ENCODE measurements at places on chromosomes 5 and 9.

- DNase-seq: no peak
Measured at GRCh38 chr5:123502120-123502519, 9.9 kb upstream of the CSNK1G3 start.

- peak; percentile 78 for DNase-seq
Measured at GRCh38 chr5:52989025-52989780, at the start of gene ITGA2. Gene ITGA2, plus strand, starts transcription at chr5:52989352. Its CDS starts 117 bp downstream, at chr5:52989469.

DNA sequence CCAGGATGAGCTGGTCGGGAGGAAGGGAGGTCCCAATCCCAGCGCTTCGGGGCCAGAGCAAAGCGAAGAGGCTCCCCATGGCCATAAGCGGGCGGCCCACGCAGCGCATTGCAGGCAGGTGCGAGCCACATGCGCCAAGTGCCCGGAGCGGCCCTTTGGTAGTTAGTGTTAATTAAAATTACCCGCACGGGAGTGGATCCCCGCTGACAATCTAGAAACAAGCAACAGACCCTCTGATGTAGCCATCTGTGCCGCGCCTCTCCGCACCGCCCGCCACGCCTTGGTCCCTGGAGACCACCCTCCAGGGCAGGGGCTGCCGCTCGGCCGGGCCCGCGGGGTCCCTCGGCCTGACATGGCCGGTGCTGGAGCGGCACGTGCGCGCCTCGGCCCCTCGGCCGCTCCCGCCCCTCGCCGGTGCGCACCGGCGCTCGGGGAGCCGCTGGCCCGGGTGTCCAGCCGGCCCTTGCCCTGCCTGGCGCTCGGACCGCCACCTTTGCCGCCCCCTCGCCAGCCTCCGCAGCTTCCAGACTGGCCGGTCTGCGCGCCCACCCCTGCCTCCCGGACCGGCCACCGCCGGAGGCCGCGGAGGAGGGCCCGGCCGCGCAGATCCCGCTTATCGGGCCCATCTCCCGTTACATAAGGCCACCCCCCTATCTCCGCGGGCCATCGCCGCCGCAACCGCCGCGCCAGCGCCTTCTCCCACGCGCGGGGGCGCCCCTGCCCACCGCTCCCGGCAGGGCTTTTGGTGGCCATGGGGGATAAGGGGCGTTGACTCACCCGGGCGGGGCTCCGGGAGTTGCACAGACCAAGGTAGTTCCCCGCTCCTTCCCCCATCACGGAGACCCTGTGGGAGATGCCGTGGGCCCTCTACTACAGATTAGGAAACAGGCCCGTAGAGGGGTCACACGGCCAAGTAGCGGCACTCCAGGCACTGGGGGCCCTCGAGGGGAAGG is 1.9 kb upstream of the IL13 start:
- no peak for DNase-seq

DNA sequence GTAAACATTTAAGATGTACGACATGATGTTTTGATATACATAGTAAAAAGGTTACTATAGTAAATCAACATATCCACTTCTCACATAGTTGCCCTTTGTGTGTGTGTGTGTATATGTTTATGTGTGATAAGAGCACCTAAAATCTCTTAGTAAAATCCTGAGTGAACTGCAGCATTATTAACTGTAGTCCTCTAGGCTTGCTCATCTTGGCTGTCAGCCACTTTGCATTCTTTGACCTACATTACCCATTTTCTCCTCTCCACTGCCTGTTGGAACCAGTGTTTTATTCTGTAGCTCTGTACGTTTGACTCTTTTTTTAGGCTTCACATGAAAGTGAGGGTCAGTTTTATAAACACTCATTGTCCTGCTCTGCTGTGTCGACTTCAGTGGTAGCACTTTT is 24.4 kb downstream of the C5orf22 start:
- no peak for DNase-seq

GRCh38 chr5:76789991-76790581 is 28.7 kb upstream of the F2RL1 start:
- peak; percentile 17 for DNase-seq

- no peak for DNase-seq
Measured at GRCh38 chr9:133274236-133275104, 531 bp downstream of the ABO start.

- no peak for DNase-seq
Measured at GRCh38 chr5:71924325-71924724, 182.9 kb upstream of the MAP1B start.

GRCh38 chr5:57937501-57938173 is 455.0 kb upstream of the ACTBL2 start:
- no peak for DNase-seq

DNA sequence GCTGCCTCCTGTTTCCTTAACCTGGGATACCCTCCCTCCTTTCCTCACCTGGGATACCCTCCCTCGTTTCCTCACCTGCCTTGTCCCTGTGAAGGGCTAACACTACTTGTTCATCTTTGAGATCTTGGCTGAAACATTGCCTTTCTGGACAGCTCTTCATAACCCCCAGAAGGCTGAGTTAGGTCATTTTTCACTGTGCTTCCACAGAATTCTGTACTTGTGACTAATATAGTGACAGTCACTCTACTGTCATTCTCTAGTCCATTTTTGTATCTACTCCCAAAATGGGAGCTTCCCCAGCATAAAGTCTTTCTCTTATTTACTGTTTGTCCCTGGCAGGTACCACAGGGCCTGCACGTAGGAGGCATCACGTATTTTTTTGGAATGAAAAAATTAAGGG is 21.5 kb upstream of the DAB2 start:
- DNase-seq: no peak

DNA sequence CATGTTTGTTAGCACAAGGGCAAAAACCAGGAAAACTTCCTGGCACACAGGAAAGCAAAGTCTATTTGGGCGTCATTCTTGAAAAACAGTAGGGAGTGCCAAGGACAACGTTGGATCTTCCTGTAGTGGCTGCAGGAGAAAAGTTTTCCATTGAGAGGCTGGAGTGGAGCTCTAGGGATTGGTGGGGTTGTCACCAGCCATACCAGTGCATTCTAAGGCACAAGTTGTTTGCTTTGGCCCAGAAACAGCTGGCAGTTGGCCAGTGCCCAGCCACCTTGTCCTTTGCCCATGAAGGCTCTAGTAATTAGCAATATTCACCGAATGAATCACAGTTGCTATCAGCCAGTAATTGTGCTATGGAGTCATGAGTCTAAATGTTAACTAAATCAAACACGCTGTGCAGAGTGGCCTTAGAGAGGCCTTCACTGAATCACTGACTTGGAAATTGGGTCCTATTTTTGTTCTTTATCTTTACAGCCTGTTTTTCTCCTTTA is 26.4 kb downstream of the TNFSF15 start:
- DNase-seq: peak; percentile 4

DNA sequence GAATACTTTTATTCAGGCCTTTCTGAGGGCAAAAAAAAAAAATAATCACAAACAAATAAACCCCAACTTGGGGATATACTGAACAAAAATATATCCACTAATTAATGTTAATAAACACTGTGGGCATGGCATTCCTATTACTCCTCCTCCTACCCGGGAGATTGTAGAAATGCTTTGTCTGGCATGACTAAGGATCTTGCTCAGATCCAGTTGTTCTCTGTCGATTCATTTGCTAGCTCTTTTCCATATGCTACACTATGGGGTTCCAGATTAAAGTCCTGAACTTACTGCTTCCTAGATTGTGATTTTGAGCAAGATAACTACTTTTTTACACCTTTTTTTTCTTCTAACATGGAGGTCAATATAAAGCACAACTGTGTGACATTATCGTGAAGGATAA is 102.2 kb upstream of the PRR16 start:
- DNase-seq: no peak

DNA sequence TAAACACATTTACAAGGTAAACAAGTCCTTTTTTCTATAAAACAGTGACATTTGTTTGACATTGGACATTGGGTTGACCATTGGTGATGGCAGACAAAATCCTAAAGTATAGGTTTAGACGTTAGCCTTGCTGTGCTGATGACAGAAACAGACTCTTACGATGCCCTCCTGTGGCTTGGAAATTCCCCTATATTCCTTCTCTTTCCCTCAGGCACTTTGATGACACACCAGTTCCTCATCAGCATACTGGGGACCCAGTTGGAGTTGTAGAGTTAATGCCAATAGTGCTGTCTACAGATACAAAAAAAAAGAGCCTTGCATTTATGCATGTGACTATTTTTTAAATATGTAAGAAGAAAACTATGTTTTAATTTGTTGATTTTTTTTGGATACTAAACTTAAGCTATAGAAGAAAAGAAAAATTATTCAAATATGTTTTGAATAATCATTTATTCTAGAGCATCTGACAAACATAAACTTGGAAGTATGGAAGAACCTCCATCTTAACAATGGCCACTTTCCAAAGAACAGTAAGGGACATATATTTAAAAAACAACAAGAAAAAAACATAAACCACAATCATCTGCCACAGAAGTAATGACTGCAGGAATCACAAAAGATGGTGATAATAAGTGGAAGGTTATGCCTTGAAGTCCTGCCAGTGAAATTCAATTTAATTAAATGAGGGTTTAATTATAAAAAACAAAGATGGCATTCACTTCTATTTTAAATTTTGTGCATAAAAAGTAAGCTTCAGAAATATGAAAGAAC is 75.6 kb upstream of the SNCAIP start:
- DNase-seq: no peak

GRCh38 chr5:22496666-22497065 is 356.5 kb downstream of the CDH12 start:
- DNase-seq: no peak

DNA sequence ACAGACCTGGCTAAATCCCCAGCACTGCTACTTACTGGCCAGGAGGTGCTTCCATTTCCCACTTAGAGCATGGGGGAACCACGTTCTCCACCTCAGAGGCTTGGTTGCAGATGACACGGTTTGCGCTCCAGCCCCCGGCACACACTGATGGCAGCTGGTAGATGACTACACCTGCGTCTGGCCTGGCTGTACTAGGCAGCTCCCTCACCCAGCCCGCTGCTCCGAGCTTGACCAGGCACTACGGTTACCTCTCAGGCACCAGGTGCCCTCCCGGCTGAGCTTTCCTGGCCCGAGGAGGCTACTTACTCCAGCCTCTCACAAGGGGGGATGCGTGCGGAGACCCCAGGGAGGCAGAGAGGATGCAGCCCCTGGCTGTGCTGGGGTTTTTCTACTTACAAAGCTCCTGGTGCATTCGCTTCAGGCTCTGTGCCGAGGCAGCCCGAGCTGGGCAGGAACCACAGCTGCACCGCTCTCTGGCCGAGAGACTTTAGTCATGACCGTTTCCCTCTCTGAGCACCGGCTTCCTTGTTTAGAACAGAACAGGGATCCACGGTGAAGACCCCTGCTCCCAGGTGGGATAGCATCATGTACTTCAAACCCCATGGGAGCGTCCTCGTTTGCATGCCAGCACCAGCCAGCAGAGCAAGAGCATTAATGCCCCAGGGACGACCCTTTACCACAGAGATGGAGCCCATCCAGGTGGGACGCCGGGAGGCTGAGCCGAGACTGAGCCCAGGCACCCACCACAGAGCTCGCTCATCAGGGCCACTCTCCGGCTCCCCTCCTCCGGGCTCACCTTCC is 7.6 kb upstream of the GBGT1 start:
- no peak for DNase-seq

DNA sequence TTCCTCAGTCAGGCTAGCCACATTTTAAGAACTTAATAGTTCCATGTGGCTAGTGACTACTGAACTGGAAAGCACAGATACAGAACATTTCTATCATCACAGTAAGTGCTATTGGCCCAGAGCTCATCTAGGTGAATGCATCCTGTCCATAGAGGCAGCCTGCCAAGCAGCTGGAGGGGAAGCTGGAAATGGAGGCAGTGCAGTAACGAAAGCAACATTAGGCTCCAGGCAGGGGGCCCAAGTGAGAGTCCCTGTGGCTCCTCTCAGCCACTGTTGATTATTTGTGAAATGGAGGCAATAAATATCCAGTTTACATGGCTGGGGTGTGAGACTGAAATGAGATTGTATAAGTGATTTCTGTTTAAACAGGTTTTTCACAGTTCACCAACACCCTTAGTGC is 227.2 kb upstream of the KLF9 start:
- DNase-seq: no peak

- DNase-seq: no peak
Measured at GRCh38 chr9:75490326-75490725, 400.1 kb upstream of the PCSK5 start.

GRCh38 chr9:69937360-69937759 is 106.3 kb upstream of the MAMDC2 start:
- DNase-seq: no peak

- DNase-seq: no peak
Measured at GRCh38 chr9:76219560-76220151, 174.6 kb downstream of the RFK start.

GRCh38 chr9:117671468-117671867 is 32.7 kb upstream of the TLR4 start:
- DNase-seq: no peak

GRCh38 chr9:35741740-35742139 is 7.3 kb downstream of the GBA2 start:
- DNase-seq: no peak

DNA sequence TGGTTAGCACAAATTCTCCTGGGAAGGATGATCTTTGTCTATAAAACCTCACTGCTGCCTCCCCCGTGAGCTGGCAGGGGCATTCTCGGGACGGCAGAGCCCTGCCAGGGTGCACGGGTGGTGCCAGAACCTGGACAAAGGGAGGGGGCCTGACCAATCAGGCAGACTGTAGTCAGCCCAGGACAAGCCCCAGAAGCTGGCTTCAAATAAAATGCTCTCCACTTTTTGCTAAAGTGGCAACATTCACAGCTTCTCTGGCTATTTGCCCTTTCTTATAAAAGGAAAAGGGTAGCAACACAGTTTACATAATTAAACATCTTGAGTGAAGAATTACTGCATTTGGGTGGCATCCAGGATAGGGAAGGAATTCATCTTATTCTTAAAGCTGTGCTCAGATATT is 14.4 kb downstream of the IL9 start:
- no peak for DNase-seq

DNA sequence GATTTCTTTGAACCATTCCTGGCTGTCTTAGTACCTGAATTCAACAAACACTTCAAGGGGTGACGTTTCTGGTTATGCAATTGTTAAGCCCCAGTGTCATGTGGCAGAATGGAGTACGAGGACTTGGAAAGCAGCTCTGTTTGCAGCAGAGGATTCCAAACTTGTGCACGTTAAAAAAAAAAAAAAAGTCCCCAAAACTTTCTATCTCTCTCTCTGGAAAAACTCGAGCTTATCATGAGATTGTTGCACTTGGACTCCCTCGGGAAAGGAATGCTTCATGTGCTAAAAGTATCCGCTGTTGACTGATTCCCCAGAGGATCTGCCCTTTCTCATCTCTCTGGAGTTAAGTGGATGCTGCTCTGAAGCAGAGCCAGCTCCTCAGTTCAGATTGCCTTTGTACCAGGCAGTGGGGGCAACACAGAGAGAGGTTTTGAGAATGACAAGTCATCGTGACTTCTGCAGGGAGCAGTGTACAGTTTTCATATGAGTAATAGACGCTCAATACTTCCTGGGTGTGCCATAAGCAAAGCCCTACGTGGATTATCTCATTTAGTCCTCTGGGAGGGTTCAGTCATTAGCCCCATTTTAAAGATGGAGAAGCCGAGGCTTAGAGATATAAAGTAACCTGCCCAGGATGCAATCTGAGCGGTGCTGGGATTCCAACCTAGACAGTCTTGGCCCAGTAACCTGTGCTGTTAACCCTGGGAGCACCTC is 28.1 kb downstream of the TMOD1 start:
- no peak for DNase-seq

- no peak for DNase-seq
Measured at GRCh38 chr9:68738358-68738757, 33.3 kb downstream of the PIP5K1B start.

GRCh38 chr9:27154908-27155307 is 45.9 kb downstream of the TEK start:
- DNase-seq: no peak
